ENCODE measurements at places on chromosomes 6 and 20. TPM values are rescaled to one million over a fixed set of nuclear protein-coding genes. Genes with fewer than 3 reads are reported as not detected.

The SEL1L2 gene
- total RNA-seq, result not detected

The SASH1 gene
- total RNA-seq, result 118 TPM

The ZSCAN16 gene
- total RNA-seq, result 4.1 TPM

The MLIP gene
- 396 TPM for total RNA-seq

The SNX9 gene
- 78.1 TPM for total RNA-seq

The GSTA1 gene
- 0.49 TPM for total RNA-seq

The GSTA5 gene
- not detected for total RNA-seq

The HLA-F gene
- 71.2 TPM for total RNA-seq

The SLCO4A1 gene
- total RNA-seq, result 31.1 TPM

The EYS gene
- 0.31 TPM for total RNA-seq
